ENCODE measurements at places on chromosomes 12 and 14. TPM values are rescaled to one million over a fixed set of nuclear protein-coding genes. Genes with fewer than 3 reads are reported as not detected.

GRCh38 chr14:61891170-61891569, 128.9 kb downstream of the SNAPC1 start:
- no peak overlapping the region for H3K27ac ChIP-seq
- H3K4me1 ChIP-seq, result no peaks in the 10 kb centered on the region
- no peaks in the 10 kb centered on the region for H3K36me3 ChIP-seq
- no peak overlapping the region for H3K4me3 ChIP-seq
- DNase-seq, result no peak

- no peak for DNase-seq
- no peaks in the 10 kb centered on the region for H3K36me3 ChIP-seq
- no peaks in the 10 kb centered on the region for H3K27me3 ChIP-seq
- H3K4me1 ChIP-seq, result no peaks in the 10 kb centered on the region
- no peak overlapping the region for H3K4me3 ChIP-seq
These were observed 63.8 kb downstream of the RIN3 start for GRCh38 chr14:92577321-92577742.

GUCY2C gene
- total RNA-seq, result 52.2 TPM

DNA sequence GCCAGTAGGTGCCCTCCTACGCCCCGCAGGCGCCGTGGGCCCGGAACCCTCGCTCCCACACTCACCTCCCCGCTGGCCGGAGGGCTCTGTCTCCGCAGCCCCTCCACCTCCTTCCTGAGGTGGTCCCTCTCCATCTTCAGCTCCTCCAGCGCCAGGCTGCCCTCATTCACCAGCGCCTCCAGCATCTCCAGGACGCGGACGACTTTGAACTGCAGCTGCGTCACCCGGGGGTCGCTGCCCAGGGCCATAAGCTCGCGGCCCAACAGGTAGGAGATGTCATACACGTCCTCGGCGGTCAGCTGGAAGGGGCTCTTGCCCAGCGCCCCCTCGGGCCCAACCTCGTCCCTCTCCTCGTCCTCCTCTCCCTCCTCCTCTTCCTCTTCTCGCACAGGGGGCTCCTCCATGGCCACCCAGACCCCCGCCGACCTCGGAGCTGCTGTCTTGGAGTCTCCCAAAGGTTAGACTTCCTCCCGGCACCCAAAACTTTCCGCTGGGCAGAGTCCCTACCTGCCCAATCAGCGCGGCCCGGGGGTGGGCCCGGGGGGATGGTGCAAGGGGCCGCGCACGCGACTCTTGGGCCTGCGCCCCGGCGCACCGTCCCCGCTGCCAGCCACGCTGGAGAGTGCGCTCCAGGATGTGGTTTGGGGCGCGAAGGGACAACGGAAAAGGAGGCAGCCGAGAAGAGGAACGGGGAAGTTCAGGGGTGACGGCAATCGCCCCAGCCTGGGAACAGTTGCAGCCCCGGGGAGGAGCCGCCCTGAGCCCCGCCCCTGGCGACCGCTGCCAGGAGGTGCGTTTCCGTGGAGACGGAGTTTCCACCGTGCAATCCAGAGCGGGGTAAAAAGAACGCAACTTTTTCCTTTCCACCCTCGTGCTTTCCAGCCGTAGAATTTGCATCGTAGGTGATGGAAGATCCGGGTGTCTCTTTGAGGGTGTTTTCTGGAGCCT, at the start of gene RILPL2:
Gene RILPL2 (minus strand): TSS at position 668 of the 948 bp plus-strand sequence. CDS start 264 bp downstream, at position 404.
- peak; percentile 92 for DNase-seq
- no peaks in the 10 kb centered on the region for H3K36me3 ChIP-seq
- no peaks in the 10 kb centered on the region for H3K27me3 ChIP-seq
- H3K4me1 ChIP-seq, result no peaks in the 10 kb centered on the region
- H3K27ac ChIP-seq, result peak within 1 kb of the TSS; percentile 53

RNASE7 gene
- 0.30 TPM for total RNA-seq

GRCh38 chr12:15355766-15356165, 33.5 kb downstream of the PTPRO start:
- no peaks in the 10 kb centered on the region for H3K27me3 ChIP-seq
- H3K36me3 ChIP-seq, result no peaks in the 10 kb centered on the region
- no peak overlapping the region for H3K27ac ChIP-seq
- no peak overlapping the region for H3K4me3 ChIP-seq

SLC35F4 gene
- total RNA-seq, result not detected

SLC10A1 gene
- total RNA-seq, result not detected

DNA sequence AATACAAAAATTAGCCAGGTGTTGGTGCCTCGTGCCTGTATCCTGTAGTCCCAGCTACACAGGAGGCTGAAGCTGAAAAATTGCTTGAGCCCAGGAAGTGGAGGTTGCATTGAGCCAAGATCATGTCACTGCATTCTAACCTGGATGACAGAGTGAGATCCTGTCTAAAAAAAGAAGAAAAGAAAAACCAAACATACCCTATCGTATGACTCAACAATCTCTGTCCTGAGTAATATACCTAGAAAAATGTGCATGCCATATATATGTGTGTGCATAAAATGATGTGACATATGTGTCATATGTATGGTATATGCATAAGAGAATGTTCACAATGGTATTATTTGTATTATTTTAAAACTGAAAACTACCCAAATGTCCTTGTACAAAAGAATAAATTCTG, 261.5 kb upstream of the CLEC14A start:
- no peak overlapping the region for H3K27ac ChIP-seq
- no peaks in the 10 kb centered on the region for H3K36me3 ChIP-seq
- no peak for DNase-seq
- H3K4me3 ChIP-seq, result no peak overlapping the region
- no peaks in the 10 kb centered on the region for H3K4me1 ChIP-seq

KRT72 gene
- not detected for total RNA-seq

DNA sequence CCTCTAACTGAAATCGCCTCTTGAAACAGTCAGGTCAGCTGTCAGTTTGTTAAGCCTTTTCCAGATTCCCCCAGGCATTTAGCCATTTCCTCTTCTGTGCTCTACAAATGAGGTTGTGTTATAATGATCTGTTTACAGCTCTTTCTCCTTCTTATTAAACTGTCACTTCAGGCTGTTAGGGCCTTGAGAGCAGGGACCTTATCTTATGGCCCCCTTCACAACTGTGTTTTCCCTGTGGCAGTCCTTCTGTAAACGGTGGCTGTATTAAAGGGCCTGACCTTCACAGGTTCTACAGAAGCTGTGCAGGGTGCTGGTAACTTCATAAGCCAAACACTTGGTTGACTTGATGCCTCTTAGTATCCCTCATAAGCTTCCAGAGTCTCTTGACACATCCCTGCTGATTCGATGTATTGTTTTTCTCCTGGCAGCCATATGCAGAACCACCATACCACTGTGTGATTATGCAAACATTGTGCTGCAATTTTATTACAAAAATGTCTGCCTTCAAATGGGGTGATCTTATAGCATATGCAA, 104.7 kb downstream of the PLEKHA5 start:
- no peak overlapping the region for H3K27ac ChIP-seq
- H3K4me3 ChIP-seq, result no peak overlapping the region
- H3K27me3 ChIP-seq, result no peaks in the 10 kb centered on the region
- no peaks in the 10 kb centered on the region for H3K4me1 ChIP-seq

CRIP1 gene
- total RNA-seq, result 220 TPM

GRCh38 chr12:8904665-8905064, 9.6 kb upstream of the PHC1 start:
- H3K4me3 ChIP-seq, result no peak overlapping the region
- no peak for DNase-seq
- no peak overlapping the region for H3K27ac ChIP-seq
- H3K36me3 ChIP-seq, result no peaks in the 10 kb centered on the region

IL23A gene
- not detected for total RNA-seq

CYP27B1 gene
- 1.6 TPM for total RNA-seq

- H3K4me1 ChIP-seq, result no peaks in the 10 kb centered on the region
- DNase-seq, result peak; percentile 44
- no peak overlapping the region for H3K4me3 ChIP-seq
These were observed 18.8 kb upstream of the GAS2L3 start for GRCh38 chr12:100554608-100555077.

- no peak overlapping the region for H3K27ac ChIP-seq
- peaks cover 30% of the 10 kb centered on the region for H3K4me1 ChIP-seq
These were observed 19.5 kb upstream of the CERS5 start for GRCh38 chr12:50186681-50187080.

- no peaks in the 10 kb centered on the region for H3K36me3 ChIP-seq
- H3K27ac ChIP-seq, result peak overlapping the region; percentile 38
- no peaks in the 10 kb centered on the region for H3K27me3 ChIP-seq
- H3K4me1 ChIP-seq, result no peaks in the 10 kb centered on the region
- peak overlapping the region; percentile 12 for H3K4me3 ChIP-seq
These were observed 2.6 kb downstream of the CD69 start for GRCh38 chr12:9758119-9758518.

MIPOL1 gene
- 4.9 TPM for total RNA-seq

DDN gene
- 0.17 TPM for total RNA-seq

- H3K36me3 ChIP-seq, result no peaks in the 10 kb centered on the region
- H3K4me3 ChIP-seq, result no peak overlapping the region
- H3K4me1 ChIP-seq, result no peaks in the 10 kb centered on the region
- DNase-seq, result no peak
- no peak overlapping the region for H3K27ac ChIP-seq
These were observed 19.7 kb upstream of the NUDT4 start for GRCh38 chr12:93358058-93358457.

OTOGL gene
- total RNA-seq, result 0.08 TPM

DNA sequence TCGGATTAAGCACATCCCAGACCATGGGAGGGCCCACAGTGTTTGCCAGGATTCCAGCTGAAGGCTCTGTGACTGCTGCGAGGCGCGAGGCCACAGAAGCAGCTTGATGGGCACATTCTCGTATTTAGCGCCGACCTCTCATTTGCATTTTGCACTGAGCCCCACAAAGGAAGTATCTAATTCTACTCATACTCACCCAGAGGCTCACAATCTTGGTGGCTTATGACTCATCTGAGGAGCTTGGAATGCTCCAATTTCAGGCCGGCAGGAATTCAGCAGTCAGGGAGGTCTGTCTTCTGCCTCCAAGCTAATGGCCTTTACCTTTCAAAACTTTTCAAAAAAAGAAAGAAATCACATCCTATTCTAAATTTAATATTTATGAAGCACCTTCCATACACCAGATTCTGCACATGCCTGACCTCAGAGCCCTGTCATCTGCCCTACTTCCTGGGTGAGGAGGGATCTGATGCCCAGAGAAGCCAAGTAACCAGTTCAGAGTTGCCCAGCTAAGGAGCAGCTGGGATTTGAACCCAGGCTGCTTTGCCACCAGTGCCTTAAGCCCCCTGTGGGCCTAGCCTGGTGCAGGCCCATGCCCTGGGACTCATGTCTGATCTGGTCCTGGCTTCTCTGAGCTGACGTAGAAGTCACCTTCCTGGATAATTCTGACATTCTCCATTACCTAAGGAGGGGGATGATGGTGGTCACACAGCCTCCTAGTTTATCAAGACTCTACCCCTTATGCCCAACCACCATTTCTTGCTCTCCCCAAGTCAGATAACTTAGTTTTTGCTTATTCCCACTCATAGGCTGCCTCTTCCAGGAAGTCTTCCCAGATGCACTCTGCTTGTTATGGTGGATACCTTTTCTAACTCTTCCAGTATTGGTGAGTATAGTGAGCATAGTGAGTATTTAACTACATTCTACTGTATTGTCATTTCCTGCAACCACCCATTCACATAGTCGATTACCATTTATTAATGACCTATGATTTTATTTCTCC, 198.9 kb downstream of the RBM19 start:
- no peak overlapping the region for H3K27ac ChIP-seq
- peaks cover 4% of the 10 kb centered on the region for H3K27me3 ChIP-seq
- H3K4me3 ChIP-seq, result no peak overlapping the region

DNA sequence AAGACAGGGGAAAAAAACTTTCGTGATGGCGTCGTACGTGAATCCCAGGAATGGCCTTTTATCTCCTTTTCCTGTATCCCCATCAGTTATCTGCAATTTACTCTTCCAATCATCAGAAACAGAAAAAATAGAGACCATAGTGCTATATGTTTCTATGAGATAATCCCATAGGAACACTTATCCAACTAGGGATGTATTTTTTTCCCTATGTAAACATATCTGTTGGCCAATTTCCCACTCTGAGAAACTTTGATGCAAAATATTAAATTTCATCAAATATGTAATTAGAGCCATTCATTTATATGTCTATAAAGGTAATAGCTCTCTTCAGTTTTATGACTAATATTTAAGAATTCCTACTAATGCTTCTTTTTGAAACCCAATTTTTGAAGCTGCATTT, at the start of gene OR4K13:
Gene OR4K13 (minus strand): TSS at position 101 of the 400 bp plus-strand sequence. CDS start 1,280 bp downstream, outside the sequence.
- H3K4me3 ChIP-seq, result no peak within 1 kb of the TSS
- no peaks in the 10 kb centered on the region for H3K36me3 ChIP-seq
- DNase-seq, result no peak
- H3K4me1 ChIP-seq, result no peaks in the 10 kb centered on the region
- H3K27ac ChIP-seq, result no peak within 1 kb of the TSS

GRCh38 chr14:66104486-66104885, 381.7 kb upstream of the CCDC196 start:
- no peak for DNase-seq
- no peaks in the 10 kb centered on the region for H3K4me1 ChIP-seq
- H3K27ac ChIP-seq, result no peak overlapping the region
- no peak overlapping the region for H3K4me3 ChIP-seq
- H3K36me3 ChIP-seq, result no peaks in the 10 kb centered on the region

GRCh38 chr14:55103005-55103640, 25.9 kb upstream of the LGALS3 start:
- peak; percentile 96 for DNase-seq
- H3K36me3 ChIP-seq, result no peaks in the 10 kb centered on the region
- H3K27ac ChIP-seq, result peak overlapping the region; percentile 89

- no peak overlapping the region for H3K27ac ChIP-seq
- no peaks in the 10 kb centered on the region for H3K27me3 ChIP-seq
- H3K4me1 ChIP-seq, result no peaks in the 10 kb centered on the region
These were observed 755.6 kb downstream of the MED13L start for GRCh38 chr12:115521771-115522409.

DNA sequence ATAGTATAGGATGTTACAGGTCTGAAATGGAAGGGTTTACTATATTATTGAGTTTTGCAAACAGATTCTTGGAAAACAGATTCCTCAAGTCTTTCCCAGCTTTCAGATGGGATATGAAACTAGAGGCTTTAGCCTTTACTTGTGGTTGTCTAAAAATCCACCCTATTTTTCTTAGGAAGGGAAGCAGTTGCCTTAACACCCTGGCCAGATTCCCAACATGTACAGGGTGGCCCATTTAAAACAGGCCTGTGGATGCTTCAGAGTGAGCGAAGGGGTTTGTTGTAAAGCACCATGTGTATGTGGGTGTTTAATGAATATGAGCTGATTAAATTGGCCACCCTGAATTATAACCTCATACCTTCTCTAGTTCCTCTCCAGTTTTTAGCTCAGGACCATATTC, 415.9 kb downstream of the ZFP36L1 start:
- peak overlapping the region; percentile 56 for H3K27ac ChIP-seq
- no peak for DNase-seq
- no peaks in the 10 kb centered on the region for H3K4me1 ChIP-seq

DNA sequence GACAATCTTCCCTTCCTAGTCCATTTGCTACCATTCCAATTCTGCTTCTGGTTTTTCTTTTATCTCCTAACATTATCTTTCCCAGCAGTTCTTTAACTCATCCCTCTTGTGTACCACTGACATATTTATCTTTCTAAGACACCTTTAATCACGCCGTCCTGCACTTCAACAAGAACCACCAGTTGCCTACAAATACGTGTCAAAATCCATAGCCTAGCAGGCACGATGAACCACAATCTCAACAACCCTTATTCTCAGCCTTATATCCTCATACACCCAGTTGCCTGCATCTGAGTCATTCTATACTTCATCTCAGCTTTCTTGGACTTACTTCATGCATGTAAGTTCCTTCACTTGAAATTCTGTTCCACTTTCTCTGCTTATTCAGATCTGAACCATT, 16.4 kb upstream of the ST8SIA1 start:
- no peaks in the 10 kb centered on the region for H3K4me1 ChIP-seq
- H3K27me3 ChIP-seq, result no peaks in the 10 kb centered on the region
- H3K27ac ChIP-seq, result no peak overlapping the region

Data from colonic mucosa (tissue), 4 donors.